ENCODE measurements at places on chromosomes 2 and 18.

DNA sequence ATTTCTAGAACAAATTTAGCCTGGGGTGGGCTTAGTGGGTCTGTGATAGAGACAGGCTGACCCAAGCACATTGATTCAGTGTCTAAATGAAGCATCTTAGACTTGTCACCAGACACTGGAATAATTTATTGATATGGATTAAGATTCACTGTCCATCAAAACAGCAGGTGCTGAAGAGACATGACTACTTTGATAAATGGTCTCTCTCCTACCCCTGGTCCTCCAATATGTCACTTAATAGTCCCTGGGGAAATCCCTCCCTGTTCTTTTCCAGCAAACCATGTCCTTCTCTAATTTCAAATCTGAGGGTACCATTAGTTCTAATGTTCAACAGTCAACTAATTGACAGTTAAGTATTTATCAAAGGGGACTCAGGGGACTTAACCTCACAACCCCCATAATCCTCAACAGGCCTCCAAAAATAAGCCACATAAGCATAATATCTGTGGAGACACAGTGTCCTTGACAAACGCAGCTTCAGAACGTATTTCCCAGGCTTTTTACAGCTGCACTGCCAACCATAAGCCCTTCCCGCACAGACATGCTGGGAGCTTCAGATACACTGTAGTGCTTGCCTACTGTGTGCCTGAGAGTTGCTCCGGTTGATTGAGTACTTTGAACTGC is 391.0 kb downstream of the THSD7B start:
- DNase-seq, result no peak

GRCh38 chr2:37323176-37323780 is 1.4 kb downstream of the PRKD3 start:
- no peak for DNase-seq

GRCh38 chr2:112566104-112566503 is 18.3 kb upstream of the CHCHD5 start:
- no peak for DNase-seq

DNA sequence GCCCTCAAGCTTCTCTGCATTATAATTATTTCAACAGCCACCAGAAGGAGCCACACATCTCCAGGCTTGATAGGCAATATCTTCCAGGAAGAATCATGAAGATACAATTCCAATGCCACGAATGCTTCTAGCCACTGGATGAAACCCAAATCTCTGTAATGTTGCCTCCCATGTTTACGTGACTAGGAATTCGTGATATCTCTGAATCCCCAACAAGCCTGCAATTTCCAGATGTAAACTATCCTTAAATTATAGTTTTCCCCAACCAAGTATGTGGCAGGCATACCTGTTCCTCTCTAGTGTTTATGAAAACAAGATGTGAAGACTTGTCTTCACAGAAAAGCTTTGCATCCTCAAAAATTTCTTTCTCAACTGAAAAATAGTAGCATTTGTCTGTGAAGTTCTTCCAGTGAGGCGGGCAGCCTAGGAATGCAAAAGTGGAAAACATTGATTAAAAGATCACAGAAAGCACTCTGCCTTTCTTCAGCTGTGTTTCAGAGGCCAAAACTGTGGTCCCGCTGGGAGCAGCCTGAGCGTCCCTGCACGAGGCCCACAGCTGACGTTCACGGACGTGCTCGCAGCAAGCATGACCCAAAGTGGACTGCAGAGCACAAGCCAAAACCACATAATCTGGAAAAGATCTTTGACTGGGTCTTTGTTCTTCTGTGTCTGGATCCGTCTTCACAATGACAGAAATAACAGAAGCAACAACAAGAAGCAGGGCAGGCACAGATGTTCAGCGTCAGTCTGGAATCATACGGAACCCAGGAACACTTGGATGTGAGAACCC is 65.1 kb upstream of the THOC1 start:
- no peak for DNase-seq

GRCh38 chr2:98761909-98762308 is 31.0 kb upstream of the MGAT4A start:
- DNase-seq, result no peak

GRCh38 chr18:427005-427404 is 73.5 kb downstream of the COLEC12 start:
- no peak for DNase-seq

DNA sequence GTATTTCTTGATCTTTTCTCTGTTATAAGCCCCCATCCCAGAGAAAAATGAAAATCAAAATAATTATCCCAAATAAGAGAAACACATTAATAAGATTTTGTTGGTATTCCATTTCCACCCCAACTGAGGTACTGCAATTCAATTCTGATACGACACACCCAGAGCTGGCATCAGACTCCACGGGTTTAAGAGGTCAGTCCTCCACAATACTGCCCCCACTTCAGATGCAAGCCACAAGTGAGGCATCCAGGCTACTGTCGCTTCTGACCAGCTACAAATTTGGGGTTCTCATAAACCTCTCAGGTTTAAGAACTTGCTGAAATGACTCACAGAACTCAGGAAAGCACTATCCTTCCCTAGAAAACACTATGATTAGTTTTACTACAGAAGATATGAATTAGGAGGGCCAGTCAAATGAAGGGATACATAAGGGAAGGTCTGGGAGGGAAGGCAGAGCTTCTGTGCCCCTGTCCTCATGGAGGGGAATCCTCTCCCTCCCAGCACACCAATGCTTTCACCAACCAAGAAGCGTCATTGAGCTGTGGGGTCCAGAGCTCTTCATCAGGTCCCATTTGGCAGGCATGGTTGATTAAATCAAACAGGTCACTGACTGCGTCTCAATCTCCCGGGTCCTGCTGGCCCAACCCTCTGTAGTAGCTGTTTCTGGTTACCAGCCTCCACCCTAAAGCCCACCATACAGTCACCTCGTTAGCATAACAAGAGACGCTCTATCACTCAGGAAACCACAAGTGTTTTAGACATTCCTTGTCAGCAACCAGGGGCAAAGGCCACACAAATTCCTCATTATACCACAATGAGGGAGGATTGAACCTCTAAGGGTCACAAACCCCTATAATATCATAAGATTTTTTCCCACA is 46.2 kb downstream of the IWS1 start:
- no peak for DNase-seq

GRCh38 chr2:64839844-64840243 is 149.4 kb upstream of the SLC1A4 start:
- DNase-seq, result peak; percentile 25

- DNase-seq, result no peak
Measured at GRCh38 chr18:42330296-42330695, 375.3 kb downstream of the PIK3C3 start.

- DNase-seq, result no peak
Measured at GRCh38 chr2:213065583-213066442, 85.6 kb downstream of the IKZF2 start.

GRCh38 chr2:176997074-176997791 is 215.4 kb upstream of the HNRNPA3 start:
- DNase-seq, result peak; percentile 13

- no peak for DNase-seq
Measured at GRCh38 chr18:36665952-36666351, 162.8 kb downstream of the TPGS2 start.

DNA sequence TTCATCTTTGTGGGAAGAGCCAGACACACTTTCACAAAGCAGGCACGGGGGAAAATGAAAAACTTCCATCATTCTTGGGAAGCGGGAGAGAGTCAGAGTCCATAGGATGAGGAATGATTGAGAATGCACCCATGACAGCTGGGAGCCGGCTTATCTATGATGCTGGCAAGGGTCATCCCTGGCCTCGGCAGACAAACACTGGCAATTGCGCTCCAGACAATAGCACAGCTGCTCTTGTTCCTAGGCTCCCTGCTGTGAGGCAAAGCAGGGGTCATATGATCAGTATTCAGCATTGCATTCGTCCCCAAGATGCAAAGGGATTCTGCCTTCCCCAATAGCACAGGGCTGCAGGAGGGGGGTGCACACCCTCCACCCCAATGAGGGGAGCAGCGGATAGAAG is 33.0 kb downstream of the CYRIA start:
- no peak for DNase-seq

DNA sequence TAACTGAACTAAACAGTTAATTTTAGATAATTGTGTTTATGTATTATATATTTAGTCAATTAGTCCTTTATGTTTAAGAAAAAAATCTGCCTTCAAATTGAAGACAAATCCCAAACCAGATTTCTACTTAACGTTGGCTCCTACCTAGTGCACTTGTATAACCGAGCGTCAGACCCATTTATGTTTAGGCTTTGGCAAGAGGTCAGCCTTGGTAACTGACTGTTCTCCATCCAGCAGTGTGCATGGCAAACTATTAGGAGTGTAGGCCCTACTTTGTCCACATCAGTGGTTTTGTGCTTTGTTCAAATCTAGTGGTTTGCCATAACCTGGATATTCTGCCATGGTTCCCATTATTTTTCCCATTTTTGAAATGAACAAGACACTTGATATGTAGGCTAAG is 114.8 kb downstream of the MIB1 start:
- DNase-seq, result no peak

DNA sequence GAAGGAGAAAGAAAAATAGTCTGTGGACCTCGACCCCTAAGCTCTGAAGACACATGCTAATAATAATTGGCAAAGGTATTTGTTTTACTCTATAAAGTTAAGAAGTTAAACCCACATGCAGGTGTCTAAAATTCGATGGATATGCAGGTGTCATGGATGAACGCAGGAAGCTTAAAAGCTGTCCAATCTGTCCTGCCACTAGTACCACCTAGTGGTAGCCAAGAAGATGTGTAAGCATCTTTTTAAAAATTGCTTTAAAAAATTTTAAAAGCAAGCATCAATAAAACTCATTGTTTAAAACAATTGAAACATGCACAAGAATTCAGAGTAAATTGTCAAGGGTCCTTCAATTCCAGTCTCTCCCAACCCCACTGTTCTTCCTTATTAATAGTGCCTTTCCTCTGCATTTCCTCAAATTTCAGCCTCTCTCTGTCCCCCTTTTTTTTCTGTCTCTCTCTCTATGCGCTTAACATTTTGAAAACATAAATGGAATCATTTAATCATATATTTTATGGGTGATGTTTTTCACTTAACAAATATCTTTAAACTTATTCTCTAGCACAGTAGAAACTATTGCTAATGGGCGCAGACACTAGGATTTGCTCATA is 30.6 kb upstream of the PPP3R1 start:
- DNase-seq, result peak; percentile 60

GRCh38 chr2:47259829-47260228 is 104.7 kb upstream of the STPG4 start:
- DNase-seq, result no peak

- no peak for DNase-seq
Measured at GRCh38 chr2:129757915-129758783, 221.3 kb upstream of the RAB6C start.

- no peak for DNase-seq
Measured at GRCh38 chr2:38527338-38528007, 75.3 kb downstream of the HNRNPLL start.

DNA sequence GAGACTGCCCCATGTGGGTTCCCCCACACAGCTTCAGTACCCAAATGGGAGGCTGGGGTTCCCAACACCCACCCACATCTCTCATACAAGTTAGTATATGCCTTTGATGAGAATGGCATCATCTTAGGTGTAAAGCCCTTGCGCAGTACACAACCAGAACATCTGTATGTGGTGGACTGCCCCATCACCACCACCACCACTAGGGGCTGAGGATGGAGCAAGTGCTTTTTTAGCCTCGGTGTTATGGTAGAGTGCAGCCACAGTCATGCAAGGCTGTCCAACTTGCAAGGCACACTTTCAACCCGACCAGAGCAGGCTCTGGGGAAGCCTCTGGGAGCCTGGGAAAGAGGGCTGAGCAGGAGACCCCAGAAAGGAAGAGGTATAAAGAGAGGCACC is 241.2 kb downstream of the TFCP2L1 start:
- DNase-seq, result no peak

DNA sequence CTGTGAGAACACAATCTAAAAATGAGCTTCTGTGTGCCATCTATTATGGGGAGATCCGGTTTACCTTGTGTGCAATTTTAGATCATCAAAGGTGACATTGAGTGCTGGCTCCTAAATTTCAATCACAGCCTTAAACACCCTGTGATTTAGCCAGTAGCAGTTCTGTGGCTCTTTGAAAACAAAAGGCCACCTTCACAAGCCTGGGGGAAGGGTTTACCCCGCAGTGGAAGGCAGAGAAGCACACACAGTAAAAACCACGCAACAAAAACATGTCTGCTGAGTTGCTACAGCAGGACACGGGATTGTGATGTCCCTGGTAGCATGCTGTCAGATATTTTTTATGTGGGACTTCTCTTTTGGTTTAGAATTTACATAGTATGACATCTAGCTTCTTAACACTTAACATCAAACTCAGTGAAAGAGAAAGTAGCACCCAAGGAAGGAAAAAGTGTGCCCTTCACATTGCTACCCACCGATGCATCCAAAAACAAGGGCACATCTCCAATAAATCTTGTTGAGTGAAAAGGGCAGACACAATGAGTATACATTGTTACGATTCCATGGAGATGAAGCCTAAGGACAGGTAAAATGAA is 56.1 kb upstream of the RNF152 start:
- DNase-seq, result no peak

DNA sequence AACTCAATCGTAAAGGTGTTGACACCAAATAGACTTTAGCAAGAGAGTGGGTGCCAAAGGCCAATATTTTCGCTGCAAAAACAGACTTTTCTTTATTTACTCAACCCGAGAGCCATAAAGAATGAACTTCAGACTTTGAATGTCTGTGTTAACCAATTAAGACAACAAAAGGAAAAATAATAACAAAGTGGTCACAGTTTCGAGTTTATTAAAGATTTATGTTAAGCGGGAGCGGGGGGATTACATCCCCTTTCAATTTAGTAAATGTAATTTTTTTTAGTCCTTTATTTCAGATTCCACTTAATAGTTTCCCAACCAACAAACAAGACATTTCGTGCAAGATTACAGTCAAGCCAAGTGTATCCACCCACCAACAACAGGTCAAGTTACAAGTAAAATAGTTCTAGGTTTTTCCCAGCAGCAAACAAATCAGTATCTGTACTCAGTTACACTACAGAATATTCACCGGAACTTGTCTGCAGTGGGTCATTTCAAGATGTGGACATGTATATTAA is 9.0 kb downstream of the CDH2 start:
- DNase-seq, result no peak

DNA sequence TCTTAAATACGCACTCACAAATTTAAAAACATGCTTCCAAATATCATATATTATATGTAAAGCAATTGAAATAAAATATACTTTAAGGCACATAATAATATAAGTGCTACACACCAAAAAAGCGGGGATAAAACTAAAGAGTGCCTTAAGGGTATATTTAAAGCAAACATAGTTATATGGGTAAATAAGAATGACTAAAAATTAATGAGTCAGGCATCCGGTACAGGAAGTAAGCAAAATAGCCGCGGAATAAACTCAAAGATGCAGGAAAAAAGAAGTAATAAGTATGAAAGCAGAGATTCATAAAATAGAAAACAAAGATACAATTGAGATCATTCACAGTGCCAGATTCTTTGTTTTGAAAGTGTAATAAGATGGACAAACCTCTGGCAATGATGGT is 503.5 kb upstream of the SOX11 start:
- DNase-seq, result no peak

DNA sequence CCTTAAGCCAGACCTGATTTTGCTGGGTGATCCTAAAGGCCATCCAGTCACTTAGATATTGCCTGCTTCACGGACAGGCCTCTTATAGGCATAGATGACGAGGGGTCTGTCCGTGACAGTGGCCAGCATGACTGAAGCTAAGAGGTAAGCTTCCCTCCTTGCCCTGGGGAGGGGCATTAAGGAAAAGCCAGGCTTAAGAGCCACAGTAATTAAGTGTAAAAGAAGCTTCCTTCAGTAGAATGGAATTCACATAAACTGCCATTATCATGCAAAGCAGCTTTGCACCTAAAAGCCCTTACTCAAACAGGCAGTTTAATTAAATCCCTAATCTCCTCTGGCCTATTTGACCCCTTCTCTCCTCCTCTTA is 99.4 kb upstream of the PKDCC start:
- DNase-seq, result no peak

GRCh38 chr2:200042102-200042735 is 86.8 kb downstream of the MAIP1 start:
- DNase-seq, result no peak
